ENCODE measurements at places on chromosomes 2 and 18. TPM values are rescaled to one million over a fixed set of nuclear protein-coding genes. Genes with fewer than 3 reads are reported as not detected.

DNA sequence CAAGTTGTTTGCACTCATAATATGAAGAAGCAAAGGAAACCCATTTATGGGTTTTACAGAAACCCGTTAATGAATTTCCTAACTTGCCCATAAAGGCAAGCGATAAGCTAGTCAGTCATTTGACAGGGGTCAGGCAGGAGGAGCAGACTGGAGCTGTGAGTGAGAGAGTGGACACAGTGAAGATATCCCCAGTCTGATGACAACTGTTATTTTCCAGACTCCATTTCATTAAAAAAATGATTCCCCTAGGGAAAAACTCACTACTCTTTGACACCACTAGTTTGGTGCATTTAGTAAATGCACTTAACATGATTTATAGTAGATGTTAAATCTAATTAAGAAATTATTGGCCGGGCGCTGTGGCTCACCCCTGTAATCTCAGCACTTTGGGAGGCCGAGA, 80.8 kb downstream of the TGIF1 start:
- no peak for DNase-seq

The ATP6V1C2 gene
- polyA plus RNA-seq, result 7.1 TPM

DNA sequence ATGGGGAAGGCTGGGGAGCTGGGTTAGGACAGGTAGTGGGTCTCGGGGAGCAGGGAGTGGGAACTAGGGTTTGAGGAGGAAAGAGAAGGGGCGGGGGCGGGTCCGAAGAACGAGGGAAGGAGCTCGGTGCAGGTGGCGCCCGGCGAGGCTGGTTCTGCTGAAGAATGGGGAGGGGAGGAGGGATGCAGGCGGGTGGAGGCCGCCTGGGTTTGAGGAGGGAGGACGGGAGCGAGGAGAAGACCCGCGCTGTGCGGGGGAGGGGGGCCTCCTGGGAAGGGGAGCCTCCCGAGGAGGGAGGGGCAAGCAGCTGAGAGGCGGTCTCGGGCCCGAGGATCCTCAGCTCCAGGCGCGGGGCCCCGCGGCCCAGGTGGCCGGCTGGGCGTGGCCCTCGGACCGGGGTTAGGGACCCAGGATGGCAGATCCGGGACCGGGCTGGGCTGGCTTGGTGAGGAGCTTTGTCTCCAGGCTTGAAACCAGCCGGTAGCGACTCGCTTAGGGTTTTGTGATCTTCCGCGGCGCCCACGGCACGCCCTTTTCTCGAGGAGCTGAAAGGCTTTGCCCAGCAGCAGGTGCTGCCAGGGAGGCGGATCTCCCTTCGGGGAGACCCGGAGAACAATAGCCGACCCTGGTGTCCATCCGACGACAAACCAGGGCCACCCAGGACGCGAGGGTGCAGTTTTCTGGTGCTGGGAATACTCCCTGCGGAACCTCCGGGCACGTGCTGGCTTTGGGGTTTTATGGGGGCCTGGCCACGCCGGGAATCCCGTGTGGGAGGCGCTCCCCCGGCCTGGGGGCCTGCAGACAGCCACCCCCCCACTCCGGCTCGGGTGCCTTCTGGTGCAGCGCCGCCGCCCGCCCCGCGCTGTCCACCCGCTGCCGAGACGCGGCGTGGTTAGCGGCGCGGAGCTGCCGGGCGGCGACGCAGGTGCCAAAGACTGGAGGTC, 1.4 kb downstream of the DPYSL5 start:
- DNase-seq, result no peak

DNA sequence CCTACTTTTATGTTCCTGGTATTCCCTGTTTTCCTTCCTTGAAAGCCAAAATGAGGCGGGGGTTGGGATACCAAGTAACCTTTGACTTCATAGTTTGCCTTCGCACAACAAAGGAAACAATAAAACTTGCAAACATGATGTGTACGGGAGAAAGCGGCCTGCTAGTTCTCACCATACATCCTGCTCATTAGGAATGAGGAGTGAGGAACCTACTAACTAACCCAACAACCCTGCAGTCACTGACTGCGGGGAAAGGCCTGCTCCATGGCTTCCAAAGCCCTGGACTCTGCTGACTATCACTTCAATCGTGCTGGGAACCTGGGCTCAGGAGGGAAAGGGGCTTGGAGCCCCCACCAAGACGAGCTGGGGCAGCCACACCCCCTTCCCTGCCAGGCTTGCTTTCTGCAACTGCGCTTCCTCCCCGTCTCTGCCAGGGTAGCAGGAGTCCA, 24.2 kb downstream of the RPL31 start:
- no peak for DNase-seq

GRCh38 chr2:191180276-191180675, 29.5 kb upstream of the STAT4 start:
- DNase-seq, result no peak

- no peak for DNase-seq
Measured at GRCh38 chr2:74515981-74516633, 1.9 kb downstream of the TLX2 start.

The ESPNL gene
- 2.1 TPM for polyA plus RNA-seq

The GDF7 gene
- 3.2 TPM for polyA plus RNA-seq

The RAMP1 gene
- polyA plus RNA-seq, result 6.1 TPM

GRCh38 chr2:198296665-198297308, 492.4 kb downstream of the PLCL1 start:
- DNase-seq, result peak; percentile 55

DNA sequence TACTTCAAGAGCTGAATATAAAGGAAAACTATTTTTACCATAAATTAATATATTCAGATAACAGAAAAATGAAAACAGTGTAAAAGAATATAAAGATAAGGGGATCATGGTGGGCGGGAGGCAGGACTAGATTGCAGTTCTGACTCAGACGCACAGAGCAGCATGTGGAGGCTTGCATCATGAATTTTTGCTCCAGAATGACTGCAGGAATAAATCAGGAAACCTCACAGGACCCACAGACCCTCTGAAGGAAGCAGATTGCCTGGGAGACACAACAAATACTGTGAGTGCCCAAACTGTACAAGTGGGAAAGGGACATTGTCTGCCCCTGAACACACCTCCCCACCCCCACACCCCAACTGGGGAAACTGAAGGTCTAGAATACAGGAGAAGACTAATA, 19.2 kb upstream of the SIGLEC15 start:
- no peak for DNase-seq

GRCh38 chr2:240459401-240460252, 24.2 kb downstream of the GPC1 start:
- no peak for DNase-seq

The RTN4 gene
- 375 TPM for polyA plus RNA-seq

DNA sequence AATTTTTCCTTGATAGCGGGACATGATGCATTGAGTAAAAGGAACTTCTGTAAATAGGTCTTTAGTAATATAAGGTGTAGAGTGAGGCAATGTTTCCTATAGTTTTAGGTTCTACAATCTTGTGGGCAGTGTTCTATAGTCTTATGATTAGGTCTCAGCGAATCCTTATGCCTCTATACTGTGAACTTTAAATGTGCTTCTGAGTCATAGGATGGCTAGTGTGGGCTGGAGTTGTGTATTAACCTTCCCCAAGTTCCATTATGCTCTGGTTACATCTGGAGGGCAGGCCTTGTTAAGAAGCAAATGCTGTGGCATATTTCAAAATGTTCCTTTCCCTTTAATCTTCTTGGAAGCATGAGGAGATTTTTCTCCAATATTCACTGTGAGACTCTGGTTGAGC, 73.5 kb downstream of the ROCK2 start:
- DNase-seq, result no peak

GRCh38 chr2:132901661-132902060, 231.7 kb upstream of the LYPD1 start:
- no peak for DNase-seq

The TMEM198 gene
- 5.0 TPM for polyA plus RNA-seq

GRCh38 chr2:43269706-43270105, 43.3 kb upstream of the ZFP36L2 start:
- no peak for DNase-seq

The TMEM178A gene
- 70.6 TPM for polyA plus RNA-seq

The CGREF1 gene
- 6.6 TPM for polyA plus RNA-seq

The DNAH6 gene
- 1.8 TPM for polyA plus RNA-seq

GRCh38 chr2:236215761-236216333, 47.7 kb upstream of the GBX2 start:
- DNase-seq, result no peak

- DNase-seq, result no peak
Measured at GRCh38 chr18:65753520-65753919, 2.7 kb downstream of the CDH7 start.

DNA sequence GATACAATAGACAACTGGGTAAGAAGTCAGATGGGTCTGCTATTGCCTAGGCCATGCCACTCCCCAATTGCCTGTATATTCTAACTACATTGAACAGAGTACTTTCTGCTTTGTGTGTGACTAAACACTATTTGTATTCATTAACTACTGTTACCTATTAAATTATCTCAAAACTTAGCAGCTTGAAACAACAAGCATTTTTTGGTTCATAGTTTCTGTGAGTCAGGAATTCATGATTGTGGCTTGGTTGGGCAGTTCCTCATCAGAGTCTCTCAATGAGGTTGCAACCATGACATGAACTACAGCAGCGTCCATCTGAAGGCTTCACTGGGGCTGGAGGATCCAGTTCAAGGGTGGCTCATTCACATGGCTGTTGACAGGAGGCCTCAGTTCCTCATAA, 205.7 kb downstream of the EN1 start:
- no peak for DNase-seq

DNA sequence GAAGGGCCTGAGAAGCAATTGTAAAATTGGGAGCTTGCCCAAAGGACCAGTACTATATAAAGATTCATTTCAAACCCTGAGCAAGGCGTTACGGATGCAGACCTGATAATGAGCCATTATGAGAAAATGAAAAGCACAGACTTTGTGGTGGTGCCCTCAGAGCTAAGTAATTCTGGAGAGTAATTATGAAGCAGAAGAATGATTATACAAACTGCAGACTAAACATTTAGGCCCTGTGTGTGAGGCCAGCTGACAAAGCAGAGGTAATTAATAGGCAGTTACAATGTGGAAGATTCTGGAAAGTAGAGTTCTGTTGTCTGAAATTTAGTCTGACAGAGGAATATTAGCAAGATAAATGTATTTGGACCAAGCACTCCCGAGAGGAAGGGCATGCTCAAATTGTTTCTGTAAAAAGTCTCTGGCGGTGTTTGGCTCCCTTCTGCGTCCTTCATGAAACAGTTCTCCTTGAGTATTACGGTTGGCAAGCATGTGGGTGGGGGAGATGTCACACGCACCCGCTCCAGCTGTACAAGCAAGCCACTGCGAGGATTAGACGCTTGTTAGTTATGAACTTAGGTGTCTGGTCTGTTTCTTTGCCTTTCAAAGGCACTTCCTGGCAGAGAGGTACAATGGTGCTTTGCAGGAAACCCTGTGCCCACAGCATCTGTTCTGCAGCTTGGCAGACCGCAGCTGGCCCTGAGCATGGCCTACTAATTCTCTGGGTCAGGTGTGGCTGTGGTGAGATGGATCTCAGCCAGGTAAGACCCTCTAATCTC, 45.5 kb downstream of the CDC42EP3 start:
- no peak for DNase-seq

The TAF1B gene
- 25.5 TPM for polyA plus RNA-seq

- DNase-seq, result no peak
Measured at GRCh38 chr18:27599202-27599829, 414.2 kb upstream of the CHST9 start.

DNA sequence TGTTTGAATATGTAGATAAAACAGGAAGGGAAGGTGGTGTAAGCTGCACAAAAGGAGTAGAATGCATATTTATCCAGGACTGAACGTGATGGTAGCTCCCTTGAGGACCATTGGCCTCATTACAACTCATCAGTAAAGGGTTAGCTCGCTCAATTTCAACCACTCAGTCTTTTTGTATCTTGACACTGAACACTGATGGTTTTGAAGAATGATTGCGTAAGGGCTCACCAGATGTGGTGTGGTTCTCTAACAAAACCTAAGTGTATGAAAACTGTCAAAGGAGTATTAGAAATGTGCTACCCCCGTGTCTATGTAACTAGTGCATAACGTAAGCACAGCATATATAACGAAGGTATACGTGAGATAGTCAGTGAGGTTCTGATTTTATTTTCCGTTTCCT, 272.4 kb upstream of the THSD7B start:
- no peak for DNase-seq

The MARCHF4 gene
- 0.13 TPM for polyA plus RNA-seq

The ARHGEF4 gene
- 9.0 TPM for polyA plus RNA-seq

The AQP4 gene
- polyA plus RNA-seq, result 0.64 TPM

- DNase-seq, result no peak
Measured at GRCh38 chr2:36965206-36965605, 1.1 kb downstream of the STRN start.

The SPC25 gene
- 18.0 TPM for polyA plus RNA-seq

DNA sequence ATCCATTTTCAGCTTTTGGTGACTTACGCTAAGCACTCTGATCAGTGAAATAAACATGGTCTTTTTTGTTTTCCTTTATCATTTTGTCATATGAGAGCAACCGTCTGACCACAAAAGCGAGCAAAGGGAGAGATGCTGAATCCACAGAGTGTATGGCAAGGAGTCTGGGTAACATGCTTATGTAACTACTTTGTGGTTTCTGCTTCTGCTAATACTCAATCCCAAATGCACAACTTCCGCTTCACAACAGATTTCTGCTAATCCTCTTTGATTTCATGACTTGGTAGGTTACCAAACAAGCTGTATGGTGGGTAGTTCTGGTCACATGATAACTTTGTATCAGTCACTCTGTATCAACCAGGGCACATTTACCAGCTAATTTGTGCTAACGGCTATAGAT, 908.4 kb upstream of the CRIM1 start:
- DNase-seq, result no peak

GRCh38 chr2:54988612-54989011, 61.6 kb downstream of the RTN4 start:
- no peak for DNase-seq

DNA sequence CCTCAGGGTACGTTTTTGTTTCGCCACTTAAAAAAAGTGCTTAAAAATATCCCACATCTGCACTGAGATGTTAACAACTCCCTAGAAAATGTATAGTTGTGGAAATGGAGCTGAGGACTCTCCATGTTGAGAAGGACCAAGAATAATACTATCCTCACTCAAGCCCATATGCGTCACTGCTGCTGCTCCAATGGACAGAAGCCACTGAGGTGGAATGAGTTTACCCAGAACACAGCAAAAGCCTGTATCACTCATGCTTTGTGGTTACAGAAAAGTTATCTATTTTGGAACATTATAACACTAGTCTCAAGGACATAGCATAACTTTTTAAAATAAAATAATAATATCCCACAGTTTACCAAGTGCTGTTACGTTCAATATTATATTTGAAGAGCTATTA, 31.9 kb downstream of the DSC3 start:
- no peak for DNase-seq

The POTEC gene
- 0.07 TPM for polyA plus RNA-seq

The SESTD1 gene
- 66.5 TPM for polyA plus RNA-seq

GRCh38 chr2:233424154-233424951, 70.1 kb downstream of the DGKD start:
- DNase-seq, result no peak

The FBLN7 gene
- polyA plus RNA-seq, result 14.3 TPM

The EVA1A gene
- 19.8 TPM for polyA plus RNA-seq

DNA sequence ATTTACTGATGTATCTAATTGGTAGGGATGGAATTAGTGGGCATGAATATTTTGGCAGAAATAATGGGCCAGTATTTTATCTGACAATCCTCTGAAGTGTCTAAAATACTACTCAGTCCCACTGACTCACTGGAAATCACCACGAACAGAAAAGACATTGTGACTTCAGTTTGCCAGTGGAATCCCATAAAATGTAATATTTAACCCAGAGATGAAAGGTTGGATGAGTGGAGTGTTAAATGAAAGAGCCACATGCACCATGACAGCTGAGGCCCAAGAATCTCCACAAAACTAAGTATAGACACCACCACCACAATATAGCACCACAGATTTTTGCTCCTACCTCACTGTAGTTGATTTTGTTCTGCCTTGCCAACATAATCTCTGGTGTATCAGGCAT, 103.9 kb downstream of the NEB start:
- no peak for DNase-seq

All from left renal cortex interstitium (tissue), 4 donors.